CD4-positive, alpha-beta T cell treated with Interleukin-6 at 100 ng/mL for 8 hours (primary cell): ENCODE measurements at places on chromosomes 2 and 18.

- no peak for DNase-seq
Observed at GRCh38 chr2:45888167-45888566, 236.7 kb downstream of the PRKCE start.

GRCh38 chr2:88032070-88032702, 15.8 kb upstream of the RNU2-63P start:
- no peak for DNase-seq

DNA sequence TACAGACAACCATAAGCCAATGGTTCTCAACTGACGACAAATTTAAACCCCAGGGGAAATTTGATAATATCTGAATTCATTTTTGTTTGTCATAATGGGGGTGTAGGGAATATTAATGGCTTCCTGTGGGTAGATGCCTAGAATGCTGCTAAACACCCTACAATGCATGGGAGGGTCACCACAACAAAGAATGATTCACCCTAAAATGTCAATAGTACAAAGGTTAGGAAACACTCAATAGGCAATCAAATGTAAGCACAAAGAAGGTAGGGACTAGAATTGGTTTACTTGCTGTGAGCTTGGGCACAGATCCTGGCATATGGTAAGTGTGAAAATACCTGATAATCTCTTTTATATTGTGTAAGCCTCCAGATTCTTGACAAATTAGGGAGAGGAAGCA, 20.1 kb upstream of the FANCL start:
- DNase-seq = no peak

DNA sequence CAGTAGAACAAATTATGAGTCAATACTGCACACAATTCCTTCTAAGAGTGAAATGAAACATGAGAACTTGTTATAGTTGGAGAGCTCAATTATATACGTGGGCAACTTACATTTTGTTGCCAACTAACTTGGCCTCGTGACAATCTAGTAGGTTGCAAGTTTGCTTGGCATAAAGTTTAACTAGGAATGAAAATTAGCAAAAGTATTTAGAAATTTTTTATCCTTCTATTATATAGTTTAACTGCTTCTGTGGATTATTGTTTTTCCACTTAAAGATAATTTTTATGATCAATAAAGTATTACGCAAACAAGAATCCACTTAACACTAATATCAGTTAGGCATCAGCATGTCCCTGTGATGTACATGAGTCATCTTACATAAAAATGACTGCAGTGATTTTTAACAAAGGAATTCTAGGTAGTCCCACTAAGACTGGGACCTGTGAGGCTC, 41.1 kb downstream of the FAM124B start:
- DNase-seq = no peak

- DNase-seq = no peak
Observed at GRCh38 chr18:78892177-78892576, 87.4 kb upstream of the SALL3 start.

- DNase-seq = no peak
Observed at GRCh38 chr18:23671564-23671963, 8.9 kb upstream of the ANKRD29 start.

DNA sequence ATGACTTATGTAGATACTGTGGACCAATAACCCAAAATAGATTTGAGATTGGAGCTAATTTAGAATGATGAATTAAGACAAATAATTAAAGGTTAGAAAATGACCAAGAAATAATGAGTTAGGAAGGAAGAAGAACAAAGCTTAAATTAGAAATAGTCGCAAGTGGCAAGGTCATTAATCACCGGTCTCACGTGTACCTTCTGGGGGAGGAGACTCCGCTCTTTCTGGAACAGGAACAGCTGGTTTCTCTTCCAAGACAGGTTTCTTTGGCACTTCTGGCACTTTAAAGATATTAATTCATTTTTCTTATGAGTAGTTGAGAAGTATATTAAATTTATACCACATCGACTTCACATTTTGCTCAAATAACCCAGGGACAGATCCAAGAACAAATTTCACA, 156.7 kb downstream of the TTN start:
- DNase-seq = no peak

DNA sequence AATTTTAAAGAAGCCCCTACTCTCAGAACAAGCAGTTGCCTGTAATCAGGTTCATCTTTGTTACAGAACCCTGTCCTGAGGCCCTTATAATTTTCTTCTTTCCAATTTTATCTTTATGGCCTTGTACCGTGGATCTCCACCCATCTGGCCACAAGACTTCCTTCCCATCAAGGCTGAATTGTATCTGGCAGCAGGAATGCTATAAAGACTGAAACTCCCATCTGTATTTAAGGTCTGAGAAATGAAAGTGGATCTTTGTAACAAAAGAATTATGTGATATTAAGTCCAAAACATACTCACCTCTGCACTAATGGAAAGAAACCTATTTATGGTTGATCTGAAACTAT, 91.8 kb downstream of the METTL8 start:
- DNase-seq = no peak

DNA sequence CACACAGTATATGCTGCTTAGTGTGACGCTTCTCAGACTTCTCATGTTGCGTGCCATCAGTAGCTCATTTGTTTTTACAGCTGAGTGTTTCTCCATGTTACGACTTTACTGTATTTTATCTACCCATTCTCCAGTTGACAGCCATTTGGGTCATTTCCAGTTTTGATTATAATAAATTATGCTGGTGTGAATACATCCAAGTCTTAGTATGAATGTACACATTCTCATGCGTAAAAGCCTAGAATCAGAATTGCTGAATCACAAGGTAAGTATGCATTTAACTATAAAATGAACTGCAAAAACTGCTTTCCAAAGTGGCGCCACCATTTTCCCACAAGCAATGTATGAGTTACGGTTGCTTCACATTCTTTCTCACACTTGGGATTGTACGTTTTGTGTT, 184.2 kb upstream of the SLC35G4 start:
- DNase-seq = no peak

- peak; percentile 7 for DNase-seq
Observed at GRCh38 chr2:54657664-54658083, 65.8 kb upstream of the EML6 start.

GRCh38 chr2:76310894-76311633, 600.3 kb upstream of the GCFC2 start:
- no peak for DNase-seq

- DNase-seq = no peak
Observed at GRCh38 chr18:76306685-76307292, 188.3 kb downstream of the ZNF516 start.

GRCh38 chr2:229133155-229133772, 137.8 kb downstream of the PID1 start:
- no peak for DNase-seq

GRCh38 chr2:12288048-12288447, 428.7 kb upstream of the TRIB2 start:
- DNase-seq = no peak

- no peak for DNase-seq
Observed at GRCh38 chr2:217071416-217071815, 211.6 kb upstream of the TNP1 start.

DNA sequence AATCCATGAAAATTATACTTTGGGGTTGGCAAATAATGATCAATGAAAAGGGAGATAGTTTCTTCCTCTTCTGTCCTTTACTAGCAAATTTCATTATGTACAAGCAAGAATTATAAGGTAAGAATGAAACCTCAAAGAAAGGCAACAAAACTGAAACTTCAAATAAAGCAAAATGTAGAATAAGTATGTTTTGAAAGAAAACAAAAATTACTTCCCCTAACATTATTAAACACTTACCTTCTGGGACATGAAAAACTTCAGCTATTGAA, 29.4 kb downstream of the THADA start:
- no peak for DNase-seq

- peak; percentile 62 for DNase-seq
Observed at GRCh38 chr2:127591221-127591923, 54.6 kb upstream of the GPR17 start.

- DNase-seq = no peak
Observed at GRCh38 chr2:186590350-186590758, 498 bp downstream of the ITGAV start.

DNA sequence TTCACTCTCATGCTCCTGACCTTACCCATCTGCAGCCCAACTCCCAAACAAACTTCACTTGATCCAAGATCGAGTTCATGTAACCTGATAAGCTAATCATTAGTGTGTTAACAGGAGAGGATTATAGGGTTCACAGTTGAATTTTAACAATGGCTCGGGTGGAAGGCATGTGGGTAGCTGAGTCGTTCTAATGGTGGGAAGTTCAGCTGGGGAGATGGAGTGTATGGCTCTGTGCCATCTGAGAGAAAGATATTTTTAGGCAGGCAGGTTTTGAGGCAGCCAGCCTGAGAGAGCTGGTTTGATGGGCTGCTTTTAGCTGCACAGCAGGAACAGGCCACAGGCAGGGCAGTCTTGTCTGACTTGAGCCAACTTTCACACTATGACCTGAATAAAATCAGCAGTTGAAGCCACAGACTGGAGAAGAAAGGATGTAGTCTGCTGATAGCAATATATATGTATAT, 17.7 kb upstream of the NFE2L2 start:
- DNase-seq = no peak

GRCh38 chr2:162686336-162686735, 152.2 kb downstream of the KCNH7 start:
- DNase-seq = no peak

- no peak for DNase-seq
Observed at GRCh38 chr18:61939046-61939674, 46.4 kb upstream of the RNF152 start.

- no peak for DNase-seq
Observed at GRCh38 chr2:232634206-232635150, 1.1 kb downstream of the EFHD1 start.

DNA sequence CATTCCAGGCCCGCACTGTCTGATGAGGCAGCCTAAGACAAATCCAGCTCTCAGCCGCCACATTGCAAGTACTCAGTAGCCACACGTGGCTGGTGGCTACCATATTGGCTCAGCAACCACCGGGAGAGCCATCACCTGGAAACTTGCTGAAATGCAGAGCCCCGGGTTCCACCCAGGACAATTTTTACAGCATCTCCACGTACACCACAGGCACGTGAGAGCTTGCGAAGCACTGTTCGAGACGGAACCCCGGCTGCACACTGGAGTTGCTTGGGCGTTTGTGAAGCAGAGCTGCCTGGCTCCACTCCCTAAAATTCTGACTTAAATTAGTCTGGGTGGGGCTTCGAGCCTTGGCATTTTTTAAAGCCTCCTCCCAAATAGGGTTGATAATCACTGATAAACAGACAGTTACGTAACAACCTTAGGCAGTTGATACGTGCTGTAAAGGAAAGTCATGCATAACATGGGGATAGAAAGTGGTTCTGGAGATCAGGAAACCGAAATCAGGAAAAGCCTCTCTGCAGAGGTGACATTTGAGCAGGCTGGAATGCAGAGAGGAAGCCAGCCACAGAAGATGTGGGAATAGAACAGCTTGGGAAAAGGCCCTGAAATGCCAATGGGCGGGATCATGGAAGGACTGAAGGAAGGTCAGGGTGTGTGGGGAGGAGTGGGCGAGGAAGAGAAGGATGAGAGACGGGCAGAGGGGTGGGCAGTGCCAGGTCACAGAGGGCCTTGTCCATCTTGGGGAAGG, 6.2 kb downstream of the ASAP2 start:
- no peak for DNase-seq

DNA sequence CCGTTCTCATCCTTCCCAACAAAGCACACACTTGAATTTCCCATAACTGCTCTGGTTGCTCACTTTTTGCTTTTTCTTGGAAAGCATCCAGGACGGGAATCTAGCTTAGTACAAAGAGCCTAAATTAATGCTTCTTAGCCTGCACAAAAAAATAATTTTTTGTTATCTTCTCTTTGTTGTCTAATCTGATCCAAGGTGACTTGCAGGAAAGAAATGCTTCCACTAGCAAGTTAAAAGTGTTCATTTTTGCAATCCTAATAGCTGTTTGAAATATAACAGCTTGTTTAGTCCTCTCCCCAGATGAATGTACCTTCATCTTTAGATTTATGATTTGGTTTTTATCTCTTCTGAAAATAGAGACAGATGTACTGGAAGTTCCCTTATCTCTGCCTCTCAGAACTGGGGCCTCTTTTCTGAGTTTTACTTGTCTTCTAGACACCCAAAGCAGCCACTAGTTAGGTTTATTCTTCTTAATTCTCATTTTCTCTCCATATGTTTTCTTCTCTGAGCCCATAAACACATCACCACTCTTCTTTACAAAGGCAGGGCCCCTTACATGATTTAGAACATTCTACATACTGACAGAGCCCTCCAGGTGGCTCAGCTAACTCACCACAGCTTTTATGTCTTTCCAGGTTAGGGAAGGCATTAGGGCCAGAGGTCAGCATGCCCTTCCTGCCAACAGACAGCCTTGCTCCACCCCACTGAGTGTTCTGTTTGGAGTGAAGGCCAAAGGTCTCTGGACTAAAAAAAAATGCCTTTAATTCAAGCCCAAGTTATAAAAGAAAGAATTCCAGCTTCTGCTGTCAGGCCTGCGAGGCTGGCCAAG, 74.7 kb upstream of the MAP4K3 start:
- no peak for DNase-seq

- no peak for DNase-seq
Observed at GRCh38 chr2:127593228-127594115, 52.5 kb upstream of the GPR17 start.

GRCh38 chr2:64670047-64670446, 16.3 kb upstream of the SERTAD2 start:
- no peak for DNase-seq

DNA sequence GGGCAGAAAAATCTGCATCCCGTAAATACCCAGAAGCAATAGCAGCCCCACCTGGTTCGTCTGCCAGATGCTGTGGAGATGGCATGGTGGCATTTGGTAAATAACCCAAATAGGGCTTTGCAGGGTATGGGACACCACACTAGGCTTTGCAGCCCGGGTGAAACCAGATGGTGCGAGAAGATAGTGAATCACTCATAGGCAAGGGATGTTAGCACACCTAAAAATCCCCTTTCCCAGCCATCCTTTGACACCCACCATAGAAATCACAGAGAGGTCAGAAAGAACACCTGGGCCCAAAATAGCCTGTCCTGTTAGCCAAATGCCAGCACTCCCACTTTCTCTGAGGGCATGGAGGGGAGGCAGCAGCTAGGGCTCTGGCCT, 47.6 kb downstream of the BCL11A start:
- no peak for DNase-seq

GRCh38 chr2:53515435-53516332, 251.9 kb upstream of the CHAC2 start:
- DNase-seq = no peak

GRCh38 chr2:44531289-44531688, 169.5 kb downstream of the CAMKMT start:
- DNase-seq = no peak

DNA sequence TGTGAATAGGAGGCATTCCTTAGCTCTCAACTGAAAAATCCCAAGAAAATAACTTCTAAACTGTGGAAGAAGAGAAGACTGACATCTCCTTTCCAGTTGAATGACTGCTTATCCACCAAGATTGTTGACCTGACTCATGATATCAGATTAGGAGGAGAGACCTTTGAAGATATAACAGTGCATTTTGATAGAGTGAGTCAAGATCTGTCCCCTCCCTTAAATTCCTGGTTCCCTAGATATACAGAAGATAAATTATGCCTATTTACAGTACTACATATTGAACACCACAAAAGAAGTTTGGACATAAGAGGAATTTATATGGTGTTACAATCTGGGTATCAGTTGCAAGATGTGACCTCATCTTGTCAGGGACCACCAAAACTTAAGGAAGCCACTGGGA, 285.3 kb upstream of the ZSWIM2 start:
- no peak for DNase-seq
